ENCODE measurements at places on chromosomes 7 and 10.

- H3K4me1 ChIP-seq = no peaks in the 10 kb centered on the region
- DNase-seq = no peak
- no peaks in the 10 kb centered on the region for H3K27me3 ChIP-seq
- H3K36me3 ChIP-seq = no peaks in the 10 kb centered on the region
- H3K27ac ChIP-seq = no peak overlapping the region
Observed at GRCh38 chr10:62178568-62178967, 90.1 kb downstream of the RTKN2 start.

- no peak overlapping the region for H3K4me3 ChIP-seq
- no peak for DNase-seq
- H3K36me3 ChIP-seq = no peaks in the 10 kb centered on the region
- H3K27me3 ChIP-seq = no peaks in the 10 kb centered on the region
Observed at GRCh38 chr10:29991382-29991781, 68.0 kb downstream of the JCAD start.

- no peaks in the 10 kb centered on the region for H3K36me3 ChIP-seq
- H3K4me3 ChIP-seq = no peak overlapping the region
Observed at GRCh38 chr10:61329854-61330253, 123.3 kb downstream of the TMEM26 start.

DNA sequence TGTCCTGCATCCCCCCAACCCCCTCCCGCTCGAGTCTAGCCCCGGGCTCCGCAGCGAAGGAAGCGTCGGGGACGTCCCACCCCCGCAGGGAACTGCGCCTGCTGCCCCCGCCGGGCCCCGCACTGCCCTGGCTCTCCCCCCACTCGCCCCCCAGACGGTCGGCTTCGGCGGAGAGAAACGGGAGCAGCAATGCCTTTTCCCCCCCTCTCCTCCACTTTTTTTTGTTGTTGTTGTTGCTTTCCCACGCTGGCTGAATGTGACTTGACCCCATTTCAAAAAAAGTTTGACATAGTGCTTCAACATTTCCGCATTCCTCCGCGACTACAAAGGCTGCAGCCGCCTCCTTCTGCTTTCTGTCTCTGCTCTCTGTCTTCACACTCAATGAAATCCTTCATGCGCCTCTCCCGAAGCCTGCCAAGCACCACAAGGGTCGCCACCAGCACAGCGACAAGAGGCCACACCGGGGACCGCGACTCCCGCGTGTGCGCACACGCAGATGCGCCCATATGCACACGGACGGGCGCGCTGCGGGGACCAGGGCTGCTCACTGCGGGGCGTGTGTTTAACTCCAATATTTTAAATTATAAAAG, 1.0 kb downstream of the CDK6 start:
- no peaks in the 10 kb centered on the region for H3K36me3 ChIP-seq
- H3K4me3 ChIP-seq = peak overlapping the region; percentile 93
- peaks cover 25% of the 10 kb centered on the region for H3K4me1 ChIP-seq

DNA sequence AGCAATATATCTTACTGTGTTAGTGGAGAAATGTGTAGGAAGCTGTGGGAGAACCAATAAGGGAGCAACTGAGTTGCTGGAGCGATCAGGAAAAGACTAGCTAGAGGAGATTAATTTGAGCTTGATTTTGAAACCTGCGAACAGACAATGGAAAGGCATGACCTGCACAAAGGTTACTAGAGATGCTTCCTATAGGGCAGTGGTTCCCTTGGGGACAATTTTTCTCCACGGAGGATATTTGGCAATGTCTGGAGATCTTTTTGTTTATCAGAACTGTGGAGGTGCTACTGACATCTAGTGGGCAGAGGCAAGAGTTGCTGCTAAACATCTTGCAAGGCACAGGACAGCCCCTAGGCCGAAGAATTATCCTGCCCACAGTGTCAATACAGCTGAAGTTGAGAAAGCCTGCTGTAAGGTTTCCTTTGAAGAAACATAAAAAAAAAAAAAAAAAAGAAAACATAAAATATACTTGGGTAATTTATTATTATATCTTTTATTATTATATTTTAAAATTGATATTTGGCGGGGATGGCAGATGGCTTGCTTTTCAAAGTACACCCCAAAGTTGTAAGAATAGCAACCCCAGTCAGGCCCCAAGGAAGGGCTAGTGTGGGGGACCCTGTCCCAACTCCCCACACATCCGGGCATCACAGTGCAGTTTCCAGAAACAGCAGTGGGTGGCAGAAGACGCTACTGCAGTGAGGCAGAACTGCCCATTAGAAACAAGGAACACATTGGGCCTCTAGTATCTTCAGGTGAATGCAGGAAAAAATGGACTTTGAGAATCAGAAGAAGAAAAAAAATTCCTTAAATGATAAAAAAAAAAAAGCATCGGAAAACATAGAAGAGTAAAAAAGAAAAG, 481.6 kb downstream of the SH2D4B start:
- no peak overlapping the region for H3K4me3 ChIP-seq
- peak; percentile 57 for DNase-seq
- no peaks in the 10 kb centered on the region for H3K4me1 ChIP-seq
- H3K27ac ChIP-seq = no peak overlapping the region

DNA sequence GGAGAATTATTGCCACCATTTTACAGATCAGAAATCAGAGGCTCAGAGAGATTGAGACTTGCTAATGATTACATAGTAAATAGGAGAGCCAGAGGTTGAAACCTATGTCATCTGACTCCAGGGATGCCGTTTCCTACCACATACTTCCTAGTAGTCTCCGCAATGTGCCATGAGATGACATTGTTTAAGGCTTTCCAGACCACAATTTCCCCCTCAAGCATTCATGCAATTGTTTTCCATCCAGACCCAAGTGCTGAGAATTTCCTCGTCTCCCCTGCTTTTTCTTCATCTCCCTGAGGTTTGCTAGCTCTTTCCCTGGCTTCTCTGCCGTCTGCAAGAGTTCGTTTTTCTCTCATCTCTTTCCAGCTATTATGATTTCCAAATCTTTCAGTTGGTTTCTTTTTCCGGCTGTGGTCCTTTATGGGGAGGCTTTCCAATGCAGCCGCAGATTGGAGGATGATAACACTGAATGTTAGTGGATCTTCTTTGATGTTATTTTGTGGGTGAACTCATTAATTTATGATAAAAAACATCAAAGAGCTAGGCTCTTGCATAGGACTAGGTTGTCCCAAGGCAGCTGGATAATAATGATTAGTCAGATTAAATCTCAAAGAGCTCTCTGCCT, 6.9 kb upstream of the GOLGA7B start:
- H3K4me1 ChIP-seq = peaks cover 3% of the 10 kb centered on the region
- H3K4me3 ChIP-seq = no peak overlapping the region
- no peaks in the 10 kb centered on the region for H3K36me3 ChIP-seq
- H3K27ac ChIP-seq = no peak overlapping the region
- H3K27me3 ChIP-seq = no peaks in the 10 kb centered on the region
- DNase-seq = no peak

DNA sequence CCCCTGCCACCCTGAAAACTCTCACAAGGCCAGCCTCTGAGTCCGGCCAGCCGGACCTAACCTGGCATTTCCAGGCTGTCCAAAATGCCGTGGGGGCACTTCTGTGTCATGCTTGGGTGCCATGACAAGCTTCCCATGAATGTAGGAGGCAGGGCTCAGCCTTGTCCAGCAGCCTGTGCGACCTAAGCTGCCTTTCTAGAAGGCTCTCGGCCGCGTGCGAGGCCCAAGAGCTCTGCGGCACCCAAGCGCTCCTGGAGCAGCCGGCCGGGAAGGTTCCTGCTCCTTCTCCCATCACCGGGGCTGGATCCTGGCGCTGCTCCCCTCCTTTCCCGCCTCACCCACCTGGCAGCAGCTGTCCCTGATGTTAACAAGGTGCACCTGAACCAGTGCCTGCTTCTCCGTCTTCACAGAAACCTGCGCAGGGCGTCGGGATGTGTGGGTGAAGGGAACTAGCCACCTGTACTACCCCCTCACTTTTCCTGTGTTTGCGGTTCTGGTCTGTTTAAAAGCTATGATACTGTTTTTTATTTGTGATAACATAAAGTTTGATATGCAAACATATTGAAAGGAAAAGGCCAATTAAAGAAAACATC, 6.1 kb downstream of the GPER1 start:
- H3K36me3 ChIP-seq = peaks cover 30% of the 10 kb centered on the region
- DNase-seq = no peak
- H3K4me3 ChIP-seq = no peak overlapping the region
- no peak overlapping the region for H3K27ac ChIP-seq
- H3K27me3 ChIP-seq = no peaks in the 10 kb centered on the region
- H3K4me1 ChIP-seq = no peaks in the 10 kb centered on the region

- no peaks in the 10 kb centered on the region for H3K4me1 ChIP-seq
- no peak overlapping the region for H3K4me3 ChIP-seq
- no peaks in the 10 kb centered on the region for H3K27me3 ChIP-seq
- no peaks in the 10 kb centered on the region for H3K36me3 ChIP-seq
- H3K27ac ChIP-seq = no peak overlapping the region
Observed at GRCh38 chr10:65701168-65701776, 1224.6 kb upstream of the LRRTM3 start.

DNA sequence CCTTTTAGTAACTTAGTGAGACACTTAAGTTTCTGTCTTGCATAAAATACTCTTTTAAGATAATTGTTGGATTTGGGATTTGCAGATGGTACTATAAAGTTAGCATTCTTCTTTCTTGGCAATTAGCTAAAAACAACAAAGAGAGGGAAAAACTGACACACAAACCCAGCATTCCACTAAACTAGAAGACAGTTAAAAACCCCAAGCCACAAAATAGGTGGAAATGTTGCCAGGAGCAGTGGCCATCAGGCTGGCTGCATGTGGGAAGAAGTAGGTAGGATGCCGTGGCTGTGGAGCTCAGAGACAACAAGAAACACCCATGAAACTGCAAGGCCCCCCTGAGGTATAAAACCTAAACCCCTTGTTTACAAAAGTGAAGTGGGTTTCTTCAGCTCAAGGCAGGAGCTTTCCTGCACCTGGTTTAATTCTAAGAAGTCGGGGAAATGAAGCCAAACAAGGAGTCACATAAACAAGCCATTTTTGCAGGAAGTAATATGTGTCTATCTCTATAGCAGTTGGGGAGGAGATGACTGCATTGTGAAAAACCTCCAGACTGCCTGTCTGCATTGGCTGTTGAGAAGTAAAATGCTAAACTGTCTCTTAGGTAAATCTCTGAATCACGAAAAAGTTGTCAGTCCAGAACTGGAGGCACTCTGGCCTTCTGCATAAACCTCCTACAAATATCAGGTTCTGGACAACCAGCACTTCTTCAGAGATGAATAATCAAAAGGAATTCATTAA, 9.5 kb downstream of the RAB18 start:
- H3K27me3 ChIP-seq = no peaks in the 10 kb centered on the region
- peaks cover 48% of the 10 kb centered on the region for H3K36me3 ChIP-seq
- no peak for DNase-seq
- no peaks in the 10 kb centered on the region for H3K4me1 ChIP-seq
- no peak overlapping the region for H3K27ac ChIP-seq

GRCh38 chr7:77382532-77382931, 33.6 kb downstream of the GSAP start:
- H3K4me3 ChIP-seq = no peak overlapping the region
- H3K4me1 ChIP-seq = peaks cover 3% of the 10 kb centered on the region
- H3K36me3 ChIP-seq = peaks cover 74% of the 10 kb centered on the region
- H3K27me3 ChIP-seq = no peaks in the 10 kb centered on the region
